Inflammatory macrophage treated with lipopolysaccharide for 1 hour (primary cell): ENCODE measurements at places on chromosomes 5 and 9.

DNA sequence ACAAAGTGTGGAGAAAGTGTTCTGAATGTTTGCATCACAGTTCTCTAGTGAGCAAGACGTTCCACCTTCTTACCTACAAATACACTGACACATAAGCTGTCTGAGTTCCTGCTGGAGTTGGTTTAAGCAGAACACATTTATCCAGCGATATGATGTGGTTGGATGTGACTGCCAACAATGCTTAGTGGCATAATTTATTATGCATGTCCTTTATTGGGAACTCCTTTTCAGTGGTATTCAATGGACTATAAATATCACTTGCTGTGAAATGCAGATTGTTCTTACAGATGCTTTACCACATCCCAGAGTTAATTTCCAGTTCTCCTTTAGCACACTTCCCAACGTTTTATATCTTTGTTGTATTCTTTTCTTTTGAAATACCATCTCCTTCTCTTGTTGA, 222.2 kb downstream of the LURAP1L start:
- DNase-seq: no peak

DNA sequence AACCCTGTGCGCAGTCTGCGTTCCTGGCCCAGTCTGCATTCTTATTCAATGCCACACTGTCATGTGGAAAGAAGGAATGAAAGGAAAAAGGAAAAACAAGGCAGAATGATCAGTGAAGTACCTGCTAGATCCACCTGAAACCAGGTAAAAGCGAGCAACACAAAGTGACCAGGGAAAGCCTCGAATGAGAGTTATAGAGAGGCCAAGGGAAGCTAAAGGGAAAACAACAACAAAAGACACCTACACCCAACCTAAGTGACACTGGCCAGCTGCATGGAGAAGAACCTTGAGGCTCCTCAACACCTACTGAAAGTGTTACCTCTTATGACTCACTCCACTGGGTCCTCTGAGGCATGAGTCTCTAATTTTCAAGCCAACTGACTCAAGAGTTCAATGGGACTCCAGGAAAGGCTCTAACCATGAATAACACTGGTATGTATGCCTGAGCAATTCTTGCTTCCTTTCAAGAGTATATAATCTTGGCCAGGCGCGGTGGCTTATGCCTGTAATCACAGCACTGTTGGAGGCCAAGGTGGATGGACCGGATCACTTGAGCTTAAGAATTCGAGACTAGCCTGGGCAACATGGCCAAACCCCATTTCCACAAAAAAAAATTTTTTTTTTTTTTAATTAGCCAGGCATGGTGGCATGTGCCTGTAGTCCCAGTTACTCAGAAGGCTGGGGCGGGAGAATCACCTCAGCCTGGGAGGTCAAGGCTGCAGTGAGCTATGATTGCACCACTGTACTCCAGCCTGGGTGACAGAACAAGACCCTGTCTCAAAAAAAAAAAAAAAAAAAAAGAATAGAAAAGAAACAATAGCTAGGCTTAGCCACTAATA, 29.0 kb downstream of the MTMR12 start:
- no peak for DNase-seq

GRCh38 chr5:116650544-116650943, 75.9 kb upstream of the SEMA6A start:
- no peak for DNase-seq

DNA sequence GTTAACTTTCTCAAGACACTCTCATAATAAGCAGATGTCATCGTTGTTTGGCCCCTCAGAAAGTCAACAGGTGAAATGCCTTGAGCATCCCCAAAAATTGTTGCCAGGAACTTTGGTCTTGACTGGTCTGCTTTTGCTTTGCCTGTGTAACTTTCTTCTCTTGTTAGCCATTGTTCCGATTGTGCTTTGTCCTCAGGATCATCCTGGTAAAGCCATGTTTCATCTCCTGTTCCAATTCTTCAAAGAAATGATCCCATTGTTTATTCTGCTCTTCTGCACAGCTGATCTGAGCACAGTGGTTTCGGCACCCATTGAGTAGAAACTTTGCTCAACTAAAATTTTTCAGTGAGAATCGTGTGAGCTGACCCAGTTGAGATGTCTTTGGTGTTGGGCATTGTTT, 8.1 kb upstream of the ZBED3 start:
- DNase-seq: no peak

- DNase-seq: no peak
Measured at GRCh38 chr5:65468633-65469032, 13.1 kb downstream of the ADAMTS6 start.

GRCh38 chr5:149930043-149930748, 14.4 kb downstream of the PDE6A start:
- DNase-seq: no peak

DNA sequence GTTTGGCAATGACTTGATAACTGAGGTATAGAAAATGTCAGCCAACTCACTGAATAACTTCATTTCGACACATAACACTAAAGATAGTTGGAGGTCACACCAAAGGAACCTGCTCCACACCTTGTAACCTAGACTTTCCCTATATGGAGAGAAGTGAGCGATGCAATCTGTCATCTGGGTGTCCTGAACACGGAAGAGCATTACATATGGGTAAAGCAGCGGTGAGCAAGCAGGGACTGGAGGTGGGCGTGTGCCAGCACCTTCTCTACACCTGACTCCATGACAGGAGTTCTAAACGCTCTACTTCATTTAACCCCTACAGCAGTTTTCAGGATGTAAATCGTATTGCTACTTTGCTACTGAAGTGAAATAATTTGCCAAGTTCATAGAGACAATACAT, 152.8 kb downstream of the SLC12A2 start:
- no peak for DNase-seq

DNA sequence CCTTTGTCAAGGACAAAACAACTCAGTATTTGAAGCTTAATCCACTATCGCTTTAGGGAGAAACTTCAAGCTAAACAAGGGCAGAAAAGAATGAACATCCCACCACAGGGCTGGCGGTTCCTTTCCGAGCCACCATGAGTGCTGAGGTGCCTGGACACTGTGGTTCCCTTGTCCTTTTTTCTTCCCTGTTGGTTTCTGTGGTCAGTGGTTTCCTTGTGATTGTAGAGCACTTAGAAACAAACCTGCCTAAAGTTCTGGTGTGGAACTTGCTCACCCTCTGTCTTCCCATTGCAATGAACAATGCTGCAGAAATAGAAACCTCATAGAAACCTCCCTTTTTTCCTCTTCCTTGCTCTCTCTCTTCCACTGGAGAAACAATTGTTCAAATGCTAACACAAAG, 79.3 kb upstream of the TBC1D2 start:
- no peak for DNase-seq

DNA sequence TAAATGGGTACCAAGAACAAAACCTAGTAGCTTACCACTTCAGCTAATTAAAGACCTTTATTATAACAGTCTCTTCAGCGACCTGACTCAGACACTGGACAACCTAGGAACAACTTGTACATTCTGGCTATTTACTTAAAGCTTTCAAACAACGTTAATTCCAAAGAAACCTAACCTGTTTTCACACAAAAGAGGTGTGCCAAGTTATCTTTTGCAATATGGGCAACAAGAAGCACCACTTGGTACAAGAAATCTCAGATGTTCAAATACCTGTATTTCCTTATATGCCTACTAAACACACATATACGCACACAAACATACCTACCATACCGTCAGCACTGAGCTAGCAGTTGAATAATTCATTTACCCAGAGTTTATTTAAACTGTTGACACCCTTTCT, 23.0 kb downstream of the RNF145 start:
- no peak for DNase-seq

DNA sequence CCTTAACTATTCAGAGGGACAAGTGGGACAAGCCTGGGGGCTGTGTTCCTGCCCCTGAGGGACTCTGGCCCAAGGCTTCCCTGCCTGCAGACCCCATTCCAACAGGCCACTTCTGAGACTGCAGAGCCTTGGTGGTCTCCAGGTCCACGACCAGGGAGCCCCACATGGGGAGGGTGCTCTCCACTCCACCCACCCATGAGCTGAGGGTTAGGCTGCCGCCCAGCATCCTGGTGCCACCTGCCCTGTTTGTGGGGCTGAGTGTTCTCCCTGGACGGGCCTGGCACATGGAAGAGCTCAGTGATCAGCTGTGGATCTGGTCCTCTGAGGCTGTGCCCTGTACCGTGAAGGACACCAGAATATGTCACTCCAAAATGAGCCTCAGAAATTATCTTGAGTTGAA, 2.5 kb upstream of the ABO start:
- no peak for DNase-seq

- DNase-seq: no peak
Measured at GRCh38 chr5:72179028-72179815, 71.9 kb downstream of the MAP1B start.

DNA sequence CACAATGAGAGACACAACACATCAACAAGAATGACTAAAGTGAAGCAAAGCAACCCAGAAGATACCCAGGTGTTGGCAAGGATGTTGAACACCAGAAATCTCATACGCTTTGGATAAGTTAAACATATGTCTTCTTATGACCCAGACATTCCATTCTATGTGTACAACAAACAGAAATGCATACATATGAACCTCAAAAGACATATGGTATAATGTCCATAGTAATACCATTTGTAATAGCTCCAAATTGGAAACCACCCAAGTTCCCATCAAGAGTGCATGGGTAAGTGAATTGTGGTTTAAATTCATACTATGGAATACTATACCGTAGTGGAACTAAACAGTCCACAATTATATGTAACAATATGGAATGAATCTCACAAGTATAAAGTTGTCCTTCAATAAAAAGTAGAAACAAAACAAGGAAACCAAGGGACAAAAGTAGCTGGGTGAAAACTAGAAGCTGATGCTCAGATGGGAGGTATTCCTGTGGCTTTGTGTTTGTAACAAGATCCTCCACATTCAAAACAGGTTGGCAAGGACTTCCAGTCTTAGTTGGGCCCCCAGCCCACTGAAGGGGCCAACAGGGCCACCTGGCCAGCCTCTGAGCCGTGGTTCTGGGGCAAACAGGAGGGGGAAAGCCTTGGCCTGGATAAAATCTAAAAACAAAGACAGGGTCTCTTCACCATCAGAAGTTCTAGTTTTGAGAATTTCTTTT, 171.8 kb upstream of the PITX1 start:
- no peak for DNase-seq

GRCh38 chr9:121886759-121887485, 206.2 kb downstream of the TTLL11 start:
- DNase-seq: no peak

GRCh38 chr9:76463211-76463610, 4.2 kb downstream of the GCNT1 start:
- DNase-seq: no peak

- DNase-seq: no peak
Measured at GRCh38 chr5:127754706-127755105, 51.5 kb downstream of the CCDC192 start.
